Thymus (tissue), 14 donors: ENCODE measurements at places on chromosomes 6 and 20. TPM values are rescaled to one million over a fixed set of nuclear protein-coding genes. Genes with fewer than 3 reads are reported as not detected.

- no peak overlapping the region for H3K4me3 ChIP-seq
- no peaks in the 10 kb centered on the region for H3K36me3 ChIP-seq
- DNase-seq: no peak
Measured at GRCh38 chr6:17178326-17178725, 76.5 kb downstream of the STMND1 start.

CAGE1 gene
- 0.09 TPM for total RNA-seq

TGM3 gene
- total RNA-seq: 0.28 TPM

OPN5 gene
- not detected for total RNA-seq

- no peak overlapping the region for H3K4me3 ChIP-seq
- no peak overlapping the region for H3K27ac ChIP-seq
- peaks cover 34% of the 10 kb centered on the region for H3K36me3 ChIP-seq
- no peaks in the 10 kb centered on the region for H3K4me1 ChIP-seq
- no peaks in the 10 kb centered on the region for H3K27me3 ChIP-seq
Measured at GRCh38 chr6:26377719-26378118, 5.2 kb upstream of the BTN2A2 start.

DNA sequence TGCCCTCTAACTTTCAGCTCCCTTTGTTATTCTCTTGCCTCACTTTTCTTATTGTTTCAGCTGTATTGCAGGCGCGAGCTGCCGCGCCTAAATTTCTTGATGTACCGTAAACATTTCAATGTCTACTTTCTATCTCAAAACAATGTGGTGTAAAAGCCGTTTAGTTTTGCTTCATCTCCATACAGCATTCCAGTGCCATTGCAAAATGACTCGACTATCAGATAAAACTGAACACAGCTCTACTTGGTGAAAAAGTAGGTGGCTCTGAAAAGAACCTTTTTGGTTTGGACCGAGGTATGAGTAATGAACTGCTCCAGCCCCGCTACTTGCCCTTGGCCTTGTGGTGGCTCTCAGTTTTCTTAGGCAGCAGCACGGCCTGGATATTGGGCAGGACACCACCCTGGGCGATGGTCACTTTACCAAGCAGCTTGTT lies 74.6 kb downstream of the OR2B2 start:
- no peak for DNase-seq
- H3K4me1 ChIP-seq: peaks cover 5% of the 10 kb centered on the region
- H3K4me3 ChIP-seq: peak overlapping the region; percentile 82
- H3K27me3 ChIP-seq: no peaks in the 10 kb centered on the region

SMIM26 gene
- total RNA-seq: 99.3 TPM

DNA sequence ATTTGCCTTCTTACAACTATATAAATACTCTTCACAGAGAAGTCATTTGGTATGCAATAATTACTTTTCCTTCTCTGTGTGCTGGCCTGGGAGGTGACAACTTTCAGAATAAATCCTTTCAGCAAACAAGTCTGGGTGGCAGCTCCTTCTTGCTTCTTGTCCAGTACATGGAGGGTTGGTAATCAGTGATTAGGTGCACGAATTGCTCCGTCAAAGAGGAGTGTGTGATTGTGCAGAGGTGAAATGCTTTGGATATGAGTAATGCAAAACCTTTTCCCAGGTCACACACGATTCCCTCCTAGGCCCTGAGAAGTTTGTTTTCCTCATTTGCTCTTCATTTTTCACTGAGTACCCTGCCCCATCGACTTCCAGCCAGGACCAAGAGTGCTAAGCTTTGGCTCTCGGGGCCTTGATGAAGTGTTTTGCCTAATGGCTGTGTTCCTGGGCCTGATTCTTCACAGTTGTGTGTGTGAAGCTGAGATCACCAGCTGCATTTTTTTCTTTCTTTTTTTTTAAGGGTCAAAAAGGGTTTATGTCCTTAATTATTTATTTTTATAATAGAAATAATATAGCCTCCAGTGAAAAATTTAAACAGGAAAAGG lies 216.5 kb downstream of the ZMYND8 start:
- H3K4me1 ChIP-seq: no peaks in the 10 kb centered on the region
- DNase-seq: no peak
- H3K36me3 ChIP-seq: no peaks in the 10 kb centered on the region

- H3K27ac ChIP-seq: no peak overlapping the region
- H3K36me3 ChIP-seq: peaks cover 35% of the 10 kb centered on the region
- no peaks in the 10 kb centered on the region for H3K4me1 ChIP-seq
- H3K27me3 ChIP-seq: no peaks in the 10 kb centered on the region
Measured at GRCh38 chr6:87184762-87185250, 29.4 kb downstream of the ZNF292 start.

NHSL1 gene
- 0.85 TPM for total RNA-seq

- H3K4me1 ChIP-seq: no peaks in the 10 kb centered on the region
- H3K27me3 ChIP-seq: no peaks in the 10 kb centered on the region
- H3K36me3 ChIP-seq: no peaks in the 10 kb centered on the region
- DNase-seq: no peak
- no peak overlapping the region for H3K27ac ChIP-seq
- H3K4me3 ChIP-seq: no peak overlapping the region
Measured at GRCh38 chr6:70479236-70479635, 65.9 kb downstream of the FAM135A start.

DNA sequence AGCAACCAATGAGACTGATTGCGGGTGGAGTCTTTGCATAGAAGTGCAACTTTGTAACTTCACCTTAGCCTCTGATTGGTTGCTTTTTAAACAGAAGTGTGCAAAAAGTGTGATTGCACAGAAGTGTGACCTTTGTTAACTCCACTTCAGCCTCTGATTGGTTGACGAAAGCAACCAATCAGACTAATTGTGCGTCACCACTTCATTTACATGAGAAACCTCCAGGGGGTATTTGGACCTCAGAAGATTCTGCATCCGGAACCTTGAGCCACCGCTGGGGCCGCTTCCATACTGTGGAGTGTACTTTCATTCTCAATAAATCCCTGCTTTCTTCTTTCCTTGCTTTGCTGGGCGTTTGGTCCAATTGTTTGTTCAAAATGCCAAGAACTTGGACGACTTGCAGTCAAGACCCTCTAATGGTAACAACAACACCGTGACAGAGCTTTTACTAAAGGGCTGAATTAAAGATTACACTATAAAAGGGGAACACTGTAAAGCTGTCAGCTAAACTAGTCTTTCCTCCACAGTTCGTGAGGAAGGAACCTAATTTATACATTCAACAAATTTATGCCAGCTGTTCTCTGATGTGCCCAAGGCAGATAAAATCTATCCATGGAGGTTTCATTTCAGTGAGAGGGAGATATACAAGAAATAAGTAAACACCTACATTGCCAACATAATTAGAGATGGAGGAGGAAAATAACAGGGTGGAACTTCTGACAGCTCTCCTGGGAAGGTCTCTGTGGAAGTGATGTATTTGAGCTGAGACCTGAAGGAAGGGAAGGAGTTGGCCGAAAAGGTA lies 1.4 kb upstream of the HECA start:
- H3K4me3 ChIP-seq: no peak overlapping the region
- peaks cover 25% of the 10 kb centered on the region for H3K4me1 ChIP-seq
- peak overlapping the region; percentile 62 for H3K27ac ChIP-seq
- peaks cover 7% of the 10 kb centered on the region for H3K36me3 ChIP-seq
- DNase-seq: no peak

TCF15 gene
- 0.42 TPM for total RNA-seq

- no peaks in the 10 kb centered on the region for H3K36me3 ChIP-seq
- no peak for DNase-seq
- H3K4me1 ChIP-seq: peaks cover 40% of the 10 kb centered on the region
- peak overlapping the region; percentile 17 for H3K4me3 ChIP-seq
- H3K27ac ChIP-seq: peak overlapping the region; percentile 83
- no peaks in the 10 kb centered on the region for H3K27me3 ChIP-seq
Measured at GRCh38 chr6:142857796-142858555, 87.0 kb downstream of the HIVEP2 start.

- no peaks in the 10 kb centered on the region for H3K36me3 ChIP-seq
- no peak for DNase-seq
- no peaks in the 10 kb centered on the region for H3K4me1 ChIP-seq
- no peak overlapping the region for H3K27ac ChIP-seq
- no peaks in the 10 kb centered on the region for H3K27me3 ChIP-seq
Measured at GRCh38 chr6:79403563-79403962, 133.7 kb downstream of the LCA5 start.

DNA sequence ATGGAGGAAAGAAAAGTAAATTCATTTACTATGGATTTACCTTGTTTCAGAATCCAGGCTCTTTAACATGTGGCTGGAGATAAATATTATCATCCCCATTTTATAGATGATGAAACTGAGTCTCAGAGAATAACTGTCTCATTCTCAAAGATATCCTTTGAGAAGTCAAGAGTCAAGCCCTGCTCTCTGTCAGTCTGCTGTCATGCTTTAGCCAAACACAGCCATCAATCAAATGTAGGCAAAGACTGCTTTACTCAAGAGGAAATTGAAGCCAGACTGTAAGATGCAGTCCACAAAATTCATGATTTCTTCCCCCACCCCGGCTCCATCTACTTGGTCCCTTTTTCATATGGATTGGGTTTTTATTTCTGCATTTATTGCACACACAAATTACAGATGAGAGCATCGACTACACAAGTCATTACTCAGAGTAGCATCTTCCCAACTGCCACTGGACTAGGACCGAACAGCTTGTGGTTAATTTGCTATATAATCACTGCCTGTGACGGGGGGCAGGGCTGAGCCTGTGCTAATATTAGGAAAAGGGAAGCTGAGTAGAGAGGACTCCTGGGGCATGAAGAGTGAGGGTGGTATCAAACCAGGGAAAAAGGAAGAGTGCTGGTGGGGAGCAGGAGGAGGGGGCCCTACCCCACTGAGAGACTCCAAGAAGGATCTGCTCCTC lies 102.7 kb upstream of the TOP1 start:
- H3K4me3 ChIP-seq: no peak overlapping the region
- no peak for DNase-seq
- H3K27me3 ChIP-seq: no peaks in the 10 kb centered on the region
- H3K4me1 ChIP-seq: peaks cover 19% of the 10 kb centered on the region
- H3K27ac ChIP-seq: no peak overlapping the region

DDX43 gene
- 0.14 TPM for total RNA-seq

DNA sequence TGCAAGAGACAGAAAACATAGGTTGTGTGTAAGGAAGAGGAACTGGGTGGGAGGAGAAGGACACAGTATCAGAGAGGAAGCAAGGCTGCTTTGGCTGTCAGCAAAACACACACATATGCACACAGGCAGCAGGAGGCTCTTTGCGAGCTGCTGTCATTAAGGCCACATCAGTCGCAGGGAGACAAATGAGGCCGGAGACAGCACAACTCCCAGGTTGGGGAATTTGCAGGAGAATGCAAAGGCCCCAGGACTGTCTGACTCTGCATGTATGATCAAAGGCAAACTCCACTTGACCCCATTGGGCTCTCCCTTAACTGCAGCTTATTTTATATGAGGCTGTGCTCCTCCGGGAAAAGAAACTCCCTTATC lies 35.3 kb downstream of the METTL24 start:
- no peak overlapping the region for H3K27ac ChIP-seq
- DNase-seq: no peak
- H3K4me1 ChIP-seq: no peaks in the 10 kb centered on the region

- no peaks in the 10 kb centered on the region for H3K36me3 ChIP-seq
- H3K27ac ChIP-seq: no peak overlapping the region
- H3K27me3 ChIP-seq: no peaks in the 10 kb centered on the region
- peak; percentile 50 for DNase-seq
Measured at GRCh38 chr6:129567374-129567773, 142.6 kb downstream of the ARHGAP18 start.

RAET1G gene
- total RNA-seq: not detected

DNA sequence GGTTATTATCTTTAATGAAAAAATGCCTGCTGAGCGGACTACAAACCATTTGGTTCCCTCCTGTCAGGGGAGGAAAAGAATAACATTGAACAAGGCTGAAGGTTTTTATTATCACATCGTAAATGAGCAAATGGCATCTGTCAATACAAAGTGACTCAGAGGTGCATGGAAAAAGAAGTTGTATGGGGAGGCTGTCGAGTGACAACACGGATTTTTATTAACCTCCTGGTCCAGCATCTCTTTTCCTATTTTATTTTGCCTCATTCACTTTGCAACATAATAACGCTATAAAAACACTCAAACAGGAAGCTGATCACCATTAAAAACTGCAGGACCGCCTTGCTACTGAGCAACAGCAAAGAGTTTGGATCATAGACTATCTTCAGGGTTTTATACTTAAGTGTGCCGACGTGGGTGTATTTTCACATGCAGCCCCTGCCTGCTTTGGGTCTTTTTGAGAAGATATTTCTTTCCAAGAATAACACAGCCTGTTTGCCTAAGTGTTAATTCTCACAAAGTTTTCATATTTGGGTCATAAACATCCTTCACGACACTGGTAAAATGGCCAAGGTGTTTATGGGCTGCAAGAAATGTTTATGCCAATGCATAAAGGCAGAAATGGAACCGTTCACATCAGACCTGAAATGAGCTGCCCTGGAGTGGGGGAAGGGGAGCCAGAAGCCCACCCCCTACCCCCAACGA lies 132.1 kb upstream of the SALL4 start:
- no peaks in the 10 kb centered on the region for H3K27me3 ChIP-seq
- DNase-seq: no peak
- no peak overlapping the region for H3K27ac ChIP-seq
- H3K4me1 ChIP-seq: no peaks in the 10 kb centered on the region
- H3K36me3 ChIP-seq: no peaks in the 10 kb centered on the region
- no peak overlapping the region for H3K4me3 ChIP-seq

DNA sequence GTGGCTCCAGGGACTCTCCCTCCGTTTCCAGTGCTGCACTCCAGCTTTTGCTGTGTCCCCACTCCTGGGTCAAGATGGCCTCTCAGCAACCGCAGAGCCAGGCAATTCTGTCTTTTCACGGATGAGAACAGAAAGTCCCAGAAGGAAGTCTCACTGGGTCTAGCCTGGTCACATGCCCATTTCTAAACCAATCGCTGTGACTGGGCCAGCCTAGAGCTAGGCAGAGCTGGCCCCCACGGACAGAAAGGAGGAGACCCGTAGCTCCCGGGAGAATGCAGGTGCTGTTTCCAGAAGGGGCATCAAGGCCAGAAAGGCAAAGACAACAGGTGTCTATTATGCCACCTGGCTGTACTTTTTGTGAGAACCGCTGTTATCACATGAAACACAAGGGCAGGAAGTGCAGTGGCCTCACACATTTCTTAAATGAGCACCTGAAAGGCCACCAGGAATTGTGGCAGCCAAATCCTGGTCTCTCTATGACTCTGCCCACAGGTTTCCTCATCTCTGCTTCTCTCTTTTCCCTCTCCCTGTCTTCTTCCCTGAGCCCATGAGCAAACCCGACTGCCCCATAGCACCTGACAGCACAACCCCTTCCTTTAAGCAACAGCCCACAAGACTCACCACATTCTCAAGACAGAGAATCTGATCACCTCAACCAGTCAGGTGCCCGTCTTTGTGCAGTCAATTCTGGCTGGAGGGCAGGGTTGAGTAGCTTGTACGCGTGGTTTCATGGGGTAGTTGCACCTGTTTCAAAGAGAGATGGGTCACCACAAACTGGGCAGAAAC lies 37.1 kb upstream of the B4GALT5 start:
- DNase-seq: peak; percentile 51
- no peak overlapping the region for H3K4me3 ChIP-seq
- peaks cover 21% of the 10 kb centered on the region for H3K4me1 ChIP-seq
- peak overlapping the region; percentile 58 for H3K27ac ChIP-seq

DNA sequence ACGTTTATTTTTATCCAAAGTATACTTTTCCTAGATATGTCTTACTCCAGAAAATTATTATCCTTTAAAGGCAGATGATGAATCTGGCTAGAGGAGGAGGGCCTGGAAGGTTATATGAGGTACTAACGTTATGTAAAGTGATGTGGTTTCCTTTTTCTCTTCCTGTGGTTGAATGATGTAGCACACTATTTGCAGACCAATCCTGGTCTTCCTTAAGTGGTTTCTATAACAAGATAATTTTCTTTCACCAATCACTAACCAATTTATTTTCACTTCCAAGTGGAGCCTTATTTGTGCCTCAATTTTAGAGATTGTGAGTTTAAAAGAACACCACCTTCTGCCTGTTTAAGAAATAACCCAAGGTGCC lies 154.6 kb upstream of the SOX4 start:
- no peaks in the 10 kb centered on the region for H3K36me3 ChIP-seq
- H3K27ac ChIP-seq: no peak overlapping the region
- no peak overlapping the region for H3K4me3 ChIP-seq
- peaks cover 6% of the 10 kb centered on the region for H3K4me1 ChIP-seq
